Stimulated activated CD8-positive, alpha-beta memory T cell treated with anti-CD3 and anti-CD28 coated beads, Interleukin-15, amount 100 ng/mL, for 48 hours (primary cell): ENCODE measurements at places on chromosomes 6 and 20.

GRCh38 chr6:128993166-128993565 lies 110.2 kb downstream of the LAMA2 start:
- DNase-seq, result no peak

DNA sequence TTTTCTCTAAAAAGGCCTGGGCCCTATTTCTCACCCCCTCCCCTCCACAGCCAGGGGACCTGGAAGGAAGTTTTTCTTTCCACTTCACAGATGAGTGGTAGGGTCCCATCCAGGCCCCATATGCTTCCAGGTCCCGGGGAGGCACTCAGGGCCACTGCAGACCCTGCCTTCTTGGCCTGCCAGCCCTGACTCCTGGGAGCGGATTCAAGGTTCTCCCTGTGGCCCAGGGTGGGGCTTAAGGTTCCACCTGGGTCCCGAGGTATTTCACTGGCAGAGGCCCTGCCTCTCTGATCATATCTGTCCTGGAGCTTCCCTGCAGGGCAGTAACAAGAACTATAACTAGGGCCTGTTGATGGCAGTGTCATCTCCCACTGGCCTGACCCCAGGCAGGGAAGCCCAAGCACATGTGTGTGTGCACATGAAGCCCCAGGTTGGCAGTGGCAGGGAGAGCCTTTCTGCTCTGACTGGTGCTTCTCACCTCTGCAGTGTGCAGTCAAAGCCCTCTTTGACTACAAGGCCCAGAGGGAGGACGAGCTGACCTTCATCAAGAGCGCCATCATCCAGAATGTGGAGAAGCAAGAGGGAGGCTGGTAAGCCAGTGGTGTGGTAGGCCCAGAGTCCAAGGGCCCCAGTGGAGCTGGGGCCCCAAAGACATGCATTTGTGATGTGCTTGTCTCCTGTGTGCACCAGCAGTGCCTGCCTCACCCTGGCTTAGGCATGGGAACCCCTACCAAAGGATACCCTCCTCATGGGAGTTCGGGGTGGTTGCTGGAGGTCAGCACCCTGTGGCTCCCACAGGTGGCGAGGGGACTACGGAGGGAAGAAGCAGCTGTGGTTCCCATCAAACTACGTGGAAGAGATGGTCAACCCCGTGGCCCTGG lies 31.2 kb downstream of the PLCG1 start:
- DNase-seq, result no peak

DNA sequence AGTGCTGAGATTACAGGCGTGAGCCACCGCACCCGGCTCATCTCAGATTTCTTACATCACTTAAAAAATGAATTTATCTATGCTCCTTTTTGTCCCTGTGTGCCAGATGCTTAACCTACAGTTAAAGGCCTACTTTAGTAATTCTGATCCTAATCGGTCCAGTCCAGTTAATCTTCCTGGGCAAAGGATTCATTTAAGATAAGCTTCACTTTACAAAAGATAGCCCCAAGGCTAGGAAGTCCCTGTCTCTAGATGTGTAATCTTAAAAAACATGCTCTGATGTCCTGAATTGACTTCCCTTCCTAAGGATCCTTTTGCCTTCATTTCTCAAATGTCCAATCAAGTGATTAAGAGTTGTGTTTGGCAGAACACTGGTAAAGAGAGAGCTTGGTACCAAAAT lies 68.4 kb upstream of the IPCEF1 start:
- no peak for DNase-seq

GRCh38 chr6:45727228-45727627 lies 288.4 kb downstream of the CLIC5 start:
- DNase-seq, result no peak

- peak; percentile 30 for DNase-seq
Measured at GRCh38 chr20:41173161-41173721, 35.9 kb downstream of the PLCG1 start.

DNA sequence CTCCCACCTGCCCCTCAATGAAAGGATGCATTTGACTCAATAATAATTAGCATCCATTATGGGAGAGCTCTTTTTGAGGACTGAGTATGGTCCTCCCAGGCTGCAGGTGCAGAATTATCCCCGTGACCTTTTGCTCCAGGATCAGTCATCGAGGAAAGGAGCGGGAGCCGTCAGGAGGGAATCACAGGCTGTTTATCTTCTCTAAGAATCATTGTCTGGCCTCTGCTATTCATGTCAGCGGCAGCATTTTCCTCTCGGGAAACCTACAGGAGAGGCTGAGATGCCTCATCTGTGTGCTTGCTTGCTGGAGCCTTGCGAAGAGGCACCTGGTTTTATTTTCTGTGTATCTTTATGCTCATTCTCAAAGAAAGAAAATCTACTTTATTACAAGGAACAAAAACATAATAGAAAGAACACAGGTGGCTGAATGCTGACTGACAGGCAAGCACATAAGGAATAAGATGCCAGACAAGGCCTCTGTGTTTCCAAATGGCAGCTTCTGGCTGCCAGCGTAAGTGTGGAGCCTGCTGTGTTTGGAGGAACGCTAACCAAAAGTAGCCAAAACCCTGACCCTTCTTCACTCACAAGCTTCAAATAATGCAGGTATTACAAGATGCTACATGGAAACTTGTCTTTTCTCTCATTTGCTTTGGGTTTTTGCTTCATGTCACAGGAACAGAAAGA lies 539.1 kb upstream of the MARCKS start:
- no peak for DNase-seq

DNA sequence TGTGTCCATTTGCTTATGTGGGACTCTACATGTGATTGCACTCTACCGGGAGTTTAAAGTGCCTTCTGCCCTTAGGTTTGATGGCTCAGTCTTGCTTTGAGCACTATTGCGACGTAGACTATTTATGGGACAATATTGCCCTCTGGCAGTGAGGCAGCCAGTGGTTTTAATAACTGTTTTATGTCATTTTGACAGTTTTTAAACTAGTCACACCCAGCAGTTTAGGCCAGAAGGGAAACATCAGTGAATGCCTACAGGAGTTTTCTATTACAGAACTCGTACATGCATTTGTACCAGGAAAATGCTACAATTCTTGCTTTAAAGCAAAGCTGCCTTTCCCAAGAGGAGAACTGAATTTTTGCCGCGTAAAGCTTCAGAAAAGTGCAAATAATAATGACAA lies 813.7 kb downstream of the KIF16B start:
- DNase-seq, result no peak

DNA sequence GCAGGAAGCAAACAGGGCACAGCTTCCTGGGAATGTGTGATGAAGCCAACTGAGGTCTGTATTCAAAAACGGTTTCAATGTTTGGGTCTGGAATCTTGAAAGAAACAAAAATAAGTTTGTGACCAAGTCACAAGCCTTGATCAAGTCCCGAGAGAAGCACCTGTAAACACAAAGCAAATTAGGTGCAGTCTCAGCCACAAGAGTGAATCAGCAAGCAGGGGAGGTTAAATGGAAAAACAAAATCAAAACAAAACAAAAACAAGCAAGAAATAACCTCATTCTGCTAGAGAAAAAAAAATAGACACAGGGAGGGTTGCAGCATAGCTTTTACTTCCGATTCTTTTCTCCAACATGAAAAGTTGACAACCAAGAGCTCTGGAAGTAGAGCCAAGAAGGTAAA lies 201.7 kb downstream of the CLIC5 start:
- no peak for DNase-seq

- no peak for DNase-seq
Measured at GRCh38 chr20:24686156-24686555, 216.7 kb downstream of the SYNDIG1 start.

- DNase-seq, result no peak
Measured at GRCh38 chr6:20885076-20885475, 350.8 kb downstream of the CDKAL1 start.

DNA sequence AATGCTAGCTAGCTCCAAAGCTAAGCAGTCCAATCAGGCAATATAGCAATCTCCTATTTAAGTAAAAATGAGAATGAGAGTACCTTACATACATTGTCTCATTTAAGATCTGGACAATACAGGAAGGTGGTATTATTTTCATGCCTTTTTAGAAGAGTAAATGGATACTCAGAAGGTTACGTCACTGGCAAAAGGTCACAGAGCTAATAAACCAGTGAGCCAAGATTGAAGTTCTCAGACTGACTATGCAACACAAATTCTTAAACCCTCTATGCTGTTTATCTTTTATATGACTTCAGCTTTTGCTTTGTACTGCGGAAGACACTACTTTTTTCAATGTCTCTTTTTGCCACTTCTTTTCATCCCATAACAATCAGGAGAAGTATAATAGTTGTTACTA lies 135.2 kb upstream of the PRL start:
- DNase-seq, result no peak

GRCh38 chr6:14571746-14572145 lies 454.2 kb downstream of the CD83 start:
- no peak for DNase-seq

DNA sequence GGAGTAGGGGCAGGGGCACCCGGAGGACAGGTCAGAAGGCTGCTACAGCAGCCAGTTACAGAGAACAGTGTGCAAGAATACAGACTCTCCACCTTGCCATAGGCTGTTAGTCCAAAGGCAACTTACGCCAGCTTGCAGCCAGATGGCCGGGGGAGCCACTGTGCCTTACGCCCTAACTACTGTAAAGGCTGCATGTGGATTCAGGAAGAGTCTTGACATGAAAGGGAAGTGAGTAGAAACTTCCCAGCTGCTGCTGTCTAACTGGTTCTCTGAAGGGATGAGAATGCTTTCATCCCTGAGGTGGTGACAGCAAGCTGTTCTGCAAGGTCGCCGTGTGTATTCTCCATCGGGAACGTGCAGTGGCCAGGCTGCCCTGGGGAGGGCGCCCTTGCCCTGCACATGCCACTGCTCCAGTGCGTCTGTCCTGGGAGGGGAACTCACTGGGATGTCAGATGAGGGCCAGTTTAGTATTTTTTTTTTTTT lies 46.1 kb downstream of the LYRM4 start:
- DNase-seq, result no peak

DNA sequence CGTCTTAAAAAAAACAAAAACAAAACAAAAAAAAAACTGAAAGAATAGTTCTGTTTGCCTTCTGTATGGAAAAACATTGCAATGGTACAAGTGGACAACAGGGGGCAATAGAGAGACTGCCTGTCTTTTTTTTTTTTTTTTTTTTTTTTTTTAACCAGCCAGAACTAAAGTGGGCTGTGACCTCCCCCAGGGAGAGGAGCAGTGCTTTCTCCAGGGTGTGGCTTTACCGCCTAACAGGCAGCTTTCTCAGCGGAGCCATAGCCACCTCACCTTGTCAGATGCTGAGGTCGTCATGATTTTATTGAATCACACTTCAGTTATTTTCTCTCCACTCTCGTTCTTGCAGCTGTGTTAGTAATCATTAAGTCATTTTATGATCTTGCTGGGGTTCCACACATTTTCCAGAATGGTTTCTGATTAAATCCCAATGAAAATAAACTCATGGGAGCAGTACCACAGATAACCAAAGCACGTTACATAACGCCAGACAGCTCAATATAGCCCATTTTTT lies 78.4 kb downstream of the GMPR start:
- DNase-seq, result peak; percentile 40

DNA sequence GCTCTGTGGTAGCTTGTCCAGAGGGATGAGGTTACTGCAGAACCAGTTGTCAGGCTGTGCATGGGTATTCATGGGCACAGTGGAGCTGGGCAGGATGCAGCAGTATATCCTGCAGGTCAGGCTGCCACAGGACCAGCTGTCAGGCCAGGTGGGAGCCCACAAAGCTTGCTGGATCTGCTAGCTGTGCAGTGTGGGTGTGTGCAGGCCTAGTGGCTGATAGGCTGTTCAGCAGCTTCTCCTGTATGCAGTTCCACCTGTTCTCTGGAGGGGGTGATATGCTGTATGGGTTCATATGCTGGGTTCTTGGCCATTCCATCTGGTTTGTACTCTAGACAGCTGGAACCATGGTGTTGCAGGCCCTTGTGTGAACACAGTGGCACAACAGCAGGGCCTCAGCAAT lies 40.6 kb upstream of the TPD52L1 start:
- no peak for DNase-seq

- DNase-seq, result no peak
Measured at GRCh38 chr6:140774080-140774505, 1358.6 kb upstream of the GJE1 start.

DNA sequence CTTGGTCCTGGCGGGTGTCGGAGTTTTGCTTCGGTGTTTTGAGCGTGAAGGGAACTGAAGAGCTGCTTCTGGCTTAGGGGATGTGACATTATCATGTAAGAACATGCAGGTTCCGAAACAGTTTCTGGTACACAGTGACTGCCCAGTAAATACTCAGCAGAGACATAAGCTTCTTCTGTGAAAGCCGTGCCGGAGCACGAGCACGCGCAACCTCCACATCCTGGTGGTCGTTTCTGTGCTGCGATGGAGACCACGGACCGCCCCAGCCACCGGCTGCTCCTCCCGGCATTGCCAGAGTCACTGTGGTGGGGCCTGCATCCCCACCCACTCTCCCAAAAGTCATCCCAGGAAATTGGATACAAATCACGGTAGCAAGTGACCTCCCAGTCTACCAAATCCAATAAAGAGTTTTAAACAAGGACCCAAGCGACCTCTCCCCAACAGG lies 18.7 kb downstream of the KIF25 start:
- DNase-seq, result no peak

DNA sequence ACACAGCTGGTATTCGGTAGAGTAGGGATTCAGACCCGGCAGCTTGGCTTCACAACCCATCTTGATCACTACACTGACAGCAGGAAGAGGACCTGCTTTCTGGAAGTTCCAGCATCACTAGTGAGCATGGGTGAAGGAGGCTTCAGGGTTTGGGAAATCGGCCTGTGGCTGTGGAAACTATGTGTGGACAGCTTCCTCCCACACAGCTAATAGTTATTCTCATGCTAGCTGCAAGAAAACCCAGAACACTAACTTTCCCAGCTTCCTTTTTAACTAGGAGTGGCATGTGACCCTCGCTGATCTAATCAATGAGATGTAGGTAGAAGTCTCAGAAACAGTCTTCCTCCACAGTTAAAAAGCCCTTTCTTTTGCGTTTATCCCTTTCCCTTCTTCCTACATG lies 36.3 kb upstream of the SIRPA start:
- no peak for DNase-seq

DNA sequence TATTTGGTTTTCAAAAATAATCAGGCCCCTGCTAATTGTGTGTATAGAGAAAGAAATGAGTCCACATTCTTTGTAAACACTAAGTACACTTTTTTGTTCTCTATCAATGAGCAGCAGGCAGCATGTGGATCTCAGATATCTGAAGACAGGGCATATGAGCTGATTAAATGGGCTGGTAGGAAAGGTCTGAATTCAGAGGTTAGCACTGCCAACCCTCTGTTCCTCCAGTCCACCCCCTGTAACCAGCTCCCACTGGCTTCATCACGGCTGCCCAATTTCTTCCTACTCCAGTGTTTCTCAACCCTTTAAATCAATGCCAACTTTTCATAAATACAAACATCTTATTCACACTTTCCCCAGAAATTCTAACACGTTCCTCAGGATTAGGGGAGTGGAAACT lies 128.5 kb downstream of the TPBG start:
- DNase-seq, result no peak

GRCh38 chr6:150685860-150686259 lies 86.2 kb downstream of the PLEKHG1 start:
- DNase-seq, result peak; percentile 28

DNA sequence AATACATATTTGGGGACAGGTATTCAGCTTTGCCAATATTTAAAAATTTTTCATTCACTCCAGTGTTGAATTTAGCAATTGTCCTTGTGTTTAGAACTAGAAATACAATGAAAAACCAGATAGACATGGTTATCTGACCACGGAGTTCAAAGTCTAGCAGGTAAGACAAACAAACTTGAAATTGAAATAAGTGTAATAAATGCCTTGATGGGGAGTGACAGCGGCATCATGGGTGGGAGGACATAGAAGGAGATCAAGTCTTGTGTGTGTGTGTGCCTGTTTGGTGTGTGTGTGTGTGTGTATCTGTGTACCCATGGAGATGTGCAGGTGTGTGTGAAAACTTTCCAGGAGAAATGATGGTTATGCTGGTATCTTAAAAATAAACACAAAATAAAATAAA lies 750.0 kb upstream of the CITED2 start:
- no peak for DNase-seq
